Endothelial cell (in vitro differentiated cells): ENCODE measurements at places on chromosomes 16 and 17. TPM values are rescaled to one million over a fixed set of nuclear protein-coding genes. Genes with fewer than 3 reads are reported as not detected.

GRCh38 chr17:80362428-80363119 lies 52.4 kb upstream of the ENDOV start:
- no peak for DNase-seq
- peaks cover 10% of the 10 kb centered on the region for H3K27me3 ChIP-seq
- no peaks in the 10 kb centered on the region for H3K4me1 ChIP-seq
- H3K27ac ChIP-seq = no peak overlapping the region

DNA sequence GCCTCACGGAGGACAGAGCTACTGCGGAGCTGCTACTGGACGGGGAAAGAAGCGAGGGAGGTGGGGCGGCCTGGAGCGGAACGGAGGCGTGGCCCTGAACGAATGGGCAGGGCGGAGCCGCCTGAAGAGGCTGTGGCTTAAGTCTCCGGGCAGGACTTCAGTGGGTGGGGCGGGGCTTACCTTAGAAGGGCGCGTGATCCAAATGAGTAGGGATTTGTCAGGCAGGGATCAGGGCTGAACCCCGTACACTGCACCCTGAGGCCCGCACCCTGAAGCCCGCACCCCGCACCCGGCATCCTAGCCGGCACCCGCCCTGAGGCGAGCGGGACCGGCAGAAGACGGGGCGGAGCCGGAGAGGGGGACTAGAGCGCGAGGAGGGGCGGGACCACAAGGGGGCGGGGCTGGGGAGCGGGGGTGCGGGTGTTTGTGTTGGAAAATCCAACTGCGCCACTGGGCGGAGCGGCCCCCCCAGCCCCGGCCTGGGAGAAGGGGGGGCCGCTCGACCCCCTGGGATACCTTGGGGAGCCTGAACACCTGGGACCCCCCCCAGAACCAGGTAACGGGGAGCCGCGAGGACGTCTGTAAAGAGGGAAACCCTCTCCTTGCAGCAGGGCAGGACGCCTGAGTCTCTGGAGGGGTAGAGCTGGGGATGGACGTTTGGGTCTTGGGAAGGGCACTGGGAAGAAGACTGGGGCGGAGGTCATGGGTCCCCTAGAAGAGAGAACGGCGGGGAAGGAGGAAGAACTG lies at the start of gene KDM6B:
Gene KDM6B, plus strand, starts transcription at position 423 of the 747 bp plus-strand sequence. CDS start 11,338 bp downstream, outside the sequence.
- peak within 1 kb of the TSS; percentile 92 for H3K4me3 ChIP-seq
- peaks cover 30% of the 10 kb centered on the region for H3K4me1 ChIP-seq
- peaks cover 41% of the 10 kb centered on the region for H3K27me3 ChIP-seq
- peak; percentile 85 for DNase-seq

DNA sequence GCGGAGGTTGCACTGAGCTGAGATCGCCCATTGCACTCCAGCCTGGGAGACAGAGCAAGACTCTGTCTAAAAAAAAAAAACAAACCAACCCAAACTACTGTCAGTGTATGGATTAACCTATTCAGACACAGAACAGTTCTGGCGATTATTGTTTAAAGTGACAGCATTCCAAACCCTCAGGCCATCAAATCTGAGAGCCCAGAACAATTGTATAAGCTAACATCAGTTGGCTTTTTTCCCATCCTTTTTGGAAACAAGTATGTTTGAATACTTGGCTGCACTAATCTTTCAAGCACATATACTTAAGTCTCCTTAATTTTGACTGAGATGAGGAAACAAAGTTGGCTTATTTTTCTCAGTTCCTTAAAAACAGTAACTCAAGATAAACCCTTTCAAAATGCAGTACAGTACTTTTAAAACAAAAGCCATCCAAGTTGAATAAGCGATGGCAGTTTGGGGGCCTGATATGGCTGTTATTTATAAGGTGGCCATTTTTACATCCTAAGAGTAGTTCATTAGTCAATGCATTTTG lies 1.4 kb downstream of the ZSWIM7 start:
- H3K4me3 ChIP-seq = peak overlapping the region; percentile 96
- H3K36me3 ChIP-seq = peaks cover 31% of the 10 kb centered on the region
- H3K27me3 ChIP-seq = peaks cover 12% of the 10 kb centered on the region
- H3K27ac ChIP-seq = no peak overlapping the region

- peaks cover 9% of the 10 kb centered on the region for H3K27me3 ChIP-seq
- H3K27ac ChIP-seq = no peak overlapping the region
- no peak for DNase-seq
- H3K4me3 ChIP-seq = no peak overlapping the region
- H3K4me1 ChIP-seq = no peaks in the 10 kb centered on the region
Measured at GRCh38 chr17:36859706-36860105, 77.6 kb upstream of the LHX1 start.

DNA sequence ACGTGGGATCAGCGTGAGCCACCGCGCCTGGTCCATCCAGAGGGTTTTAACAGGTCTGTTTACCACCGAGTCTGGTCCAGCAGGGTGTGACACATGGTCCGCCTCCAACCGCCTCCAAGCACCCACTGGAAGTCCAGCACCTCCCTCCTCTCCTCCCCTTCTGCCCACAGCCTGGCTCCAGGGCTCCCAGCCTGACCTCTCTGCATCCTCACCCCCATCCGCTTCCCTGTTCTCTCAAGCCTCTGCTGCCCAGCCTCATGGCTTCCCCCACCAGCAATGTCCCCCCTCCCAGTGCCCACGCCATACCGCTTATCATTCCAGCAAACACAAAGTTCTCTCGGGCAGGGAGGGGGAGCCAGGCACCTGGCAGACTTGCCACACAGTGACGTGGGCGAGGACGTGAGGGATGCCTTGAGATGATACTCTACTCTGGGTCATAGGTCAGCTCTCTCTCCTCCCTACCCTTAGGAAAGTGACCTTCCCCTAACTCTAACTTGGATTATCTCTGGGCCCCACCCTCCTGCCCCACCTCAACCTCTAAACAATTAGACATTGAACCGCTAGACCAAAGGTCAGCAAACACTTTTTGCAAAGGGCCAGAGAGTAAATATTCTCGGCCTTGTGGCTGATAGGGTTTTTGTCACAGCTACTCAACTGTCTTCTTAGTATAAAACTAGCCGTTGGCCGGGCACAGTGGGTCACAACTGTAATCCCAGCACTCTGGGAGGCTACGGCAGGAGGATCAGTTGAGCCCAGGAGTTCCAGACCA lies 23.1 kb downstream of the CDC42EP4 start:
- DNase-seq = no peak
- H3K4me1 ChIP-seq = peaks cover 11% of the 10 kb centered on the region
- H3K36me3 ChIP-seq = peaks cover 6% of the 10 kb centered on the region
- H3K27me3 ChIP-seq = peaks cover 2% of the 10 kb centered on the region

- no peak overlapping the region for H3K27ac ChIP-seq
- peaks cover 6% of the 10 kb centered on the region for H3K4me1 ChIP-seq
- H3K36me3 ChIP-seq = peaks cover 5% of the 10 kb centered on the region
- H3K4me3 ChIP-seq = no peak overlapping the region
Measured at GRCh38 chr17:74390680-74391653, 23.7 kb downstream of the GPR142 start.

DNA sequence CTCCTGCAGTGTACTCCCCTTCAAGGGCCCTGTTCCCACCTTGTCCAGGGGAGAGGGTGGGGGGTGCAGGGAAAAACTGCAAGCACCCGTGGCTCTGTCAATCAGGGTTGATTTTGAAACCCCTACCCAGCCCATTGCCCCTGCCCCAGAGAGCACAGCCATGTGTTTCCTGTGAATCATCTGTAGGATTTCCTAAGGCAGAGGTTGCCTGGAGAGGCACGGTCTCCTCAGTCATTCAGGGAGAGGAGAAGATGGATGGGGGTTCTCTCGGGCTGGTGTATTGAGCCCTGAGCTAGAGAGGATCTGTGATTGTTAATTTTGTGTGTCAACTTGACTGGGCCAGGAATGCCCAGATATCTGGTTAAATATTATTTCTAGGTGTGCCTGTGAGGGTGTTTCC lies 3.5 kb upstream of the AGRP start:
- no peak overlapping the region for H3K4me3 ChIP-seq
- no peak overlapping the region for H3K27ac ChIP-seq
- H3K4me1 ChIP-seq = peaks cover 22% of the 10 kb centered on the region

DNA sequence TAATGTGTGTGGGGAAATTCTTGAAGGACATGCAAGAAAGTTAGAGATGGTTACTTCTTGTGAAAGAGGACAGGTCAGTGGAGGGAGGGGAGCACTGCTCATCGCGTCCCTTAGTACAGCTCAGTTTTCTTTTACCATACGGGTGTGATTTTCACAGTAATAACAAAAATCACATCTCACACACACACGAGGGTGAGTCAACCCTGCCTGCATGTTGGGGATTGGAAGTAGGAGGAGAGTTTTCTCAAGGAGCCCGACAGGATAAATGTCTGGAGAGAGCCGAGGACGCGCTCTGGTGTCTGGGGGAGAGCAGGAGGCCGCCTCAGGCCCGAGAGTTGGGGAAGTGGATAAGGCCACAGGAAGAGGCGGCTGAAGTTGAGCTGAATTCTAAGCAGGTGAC lies 16.4 kb downstream of the PLCD3 start:
- no peak overlapping the region for H3K4me3 ChIP-seq
- DNase-seq = no peak
- peaks cover 13% of the 10 kb centered on the region for H3K4me1 ChIP-seq

The MRPL58 gene
- total RNA-seq = 16.2 TPM

The DLX3 gene
- total RNA-seq = 0.13 TPM

The FOXN1 gene
- total RNA-seq = not detected

The PDF gene
- 11.4 TPM for total RNA-seq
